ENCODE measurements at places on chromosomes 5 and 9.

DNA sequence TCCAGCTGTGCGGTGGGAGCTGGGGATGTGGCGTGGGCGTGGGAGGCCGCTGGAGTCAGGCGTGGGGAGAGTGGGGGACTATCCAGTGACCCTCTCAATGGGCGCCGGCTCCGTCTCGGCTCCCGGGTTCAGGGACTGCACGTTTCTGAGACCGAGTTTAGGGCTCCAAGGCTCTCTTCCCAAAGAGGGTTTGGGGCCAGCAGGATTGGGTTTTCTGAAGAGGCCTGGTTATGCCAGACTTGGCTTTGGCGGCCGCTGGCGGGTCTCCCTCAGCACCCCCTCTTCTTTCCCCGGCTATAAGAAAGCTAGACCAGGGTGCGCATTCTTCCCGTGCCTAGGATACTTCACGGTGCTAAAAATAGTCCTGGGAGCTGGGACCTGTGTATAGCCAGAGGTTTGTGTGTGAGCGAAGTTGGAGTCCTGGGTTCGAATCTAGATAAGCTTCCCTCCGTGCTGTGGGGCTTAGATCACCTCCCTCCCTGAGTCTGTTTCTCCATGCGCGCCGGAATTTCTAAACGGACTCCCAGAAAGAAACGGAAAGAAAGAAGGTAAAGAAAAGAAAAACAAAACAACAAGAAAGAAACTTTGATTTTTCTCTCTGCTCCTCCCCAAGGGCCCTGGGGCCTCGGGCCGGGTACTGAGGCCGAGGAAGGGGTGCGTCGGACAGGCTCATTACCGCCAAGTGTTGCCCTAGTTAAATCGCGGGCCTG, 5.0 kb downstream of the HAND1 start:
- no peak overlapping the region for H3K27ac ChIP-seq
- peaks cover 54% of the 10 kb centered on the region for H3K27me3 ChIP-seq
- no peaks in the 10 kb centered on the region for H3K36me3 ChIP-seq
- peak overlapping the region; percentile 20 for H3K4me3 ChIP-seq

DNA sequence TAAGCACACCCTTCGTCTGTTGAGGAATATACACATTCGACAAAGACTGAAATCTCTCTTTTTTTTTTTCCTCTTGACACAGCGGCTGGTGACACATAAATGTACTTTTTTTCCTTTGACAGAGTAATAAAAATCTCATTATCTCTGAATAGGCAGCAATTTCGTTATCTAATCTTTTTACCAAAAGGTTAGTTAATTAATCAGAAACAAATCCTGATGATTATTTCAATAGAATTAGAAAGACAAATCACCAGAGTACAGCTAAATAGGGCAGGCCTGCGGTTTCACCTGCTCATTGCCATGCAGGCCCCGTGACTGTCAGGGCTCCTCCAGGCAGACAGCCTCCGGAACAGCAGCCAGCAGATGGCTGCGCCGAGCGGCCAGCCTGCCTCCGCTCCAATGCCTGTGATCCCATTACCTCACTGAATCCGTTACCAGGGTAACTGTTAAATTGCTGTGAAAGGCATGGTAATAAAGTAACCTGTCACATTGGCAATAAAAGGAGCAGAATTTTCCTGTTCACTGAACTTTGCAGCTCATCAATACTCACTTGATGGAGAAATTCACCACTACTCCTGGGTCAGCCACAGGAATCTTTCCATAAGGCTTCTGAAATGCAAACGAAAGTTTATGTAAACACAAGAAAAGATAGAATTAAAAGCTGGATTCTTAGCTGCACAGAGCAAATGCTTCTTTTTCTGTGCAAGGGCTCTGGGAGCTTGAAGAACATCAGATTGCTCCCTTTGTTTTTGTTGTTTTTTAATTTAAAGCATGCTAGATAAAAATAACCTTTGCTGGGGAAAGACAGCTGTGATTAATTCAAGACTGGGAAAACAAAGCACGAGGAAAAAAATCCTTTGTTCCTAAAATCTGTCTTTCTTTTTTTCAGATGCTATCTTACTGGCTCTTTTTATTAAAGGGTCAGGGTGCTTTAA, 666.4 kb upstream of the ZNF608 start:
- no peaks in the 10 kb centered on the region for H3K27me3 ChIP-seq
- H3K4me1 ChIP-seq, result peaks cover 50% of the 10 kb centered on the region
- no peaks in the 10 kb centered on the region for H3K36me3 ChIP-seq
- H3K4me3 ChIP-seq, result peak overlapping the region; percentile 64

DNA sequence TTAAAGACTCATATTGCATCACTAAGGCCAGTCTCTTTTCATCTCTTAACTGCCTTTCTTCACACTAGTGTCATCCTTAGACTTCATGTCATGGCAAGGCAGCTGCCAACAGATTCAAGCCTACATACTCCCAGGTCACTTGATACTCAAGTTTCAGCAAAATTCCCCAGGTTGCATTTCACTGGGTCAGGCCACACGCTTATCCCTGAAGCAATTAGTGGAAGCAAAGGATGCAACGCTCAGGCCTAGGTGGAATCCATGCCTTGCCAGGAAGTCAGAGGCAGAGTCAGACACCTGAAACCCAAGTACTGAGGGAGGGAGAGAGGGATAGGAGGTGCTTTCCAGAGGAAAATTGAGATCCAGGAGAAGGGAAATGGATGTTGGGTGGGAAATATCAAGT, 28.9 kb downstream of the YIPF5 start:
- no peaks in the 10 kb centered on the region for H3K4me1 ChIP-seq
- no peaks in the 10 kb centered on the region for H3K27me3 ChIP-seq
- no peaks in the 10 kb centered on the region for H3K36me3 ChIP-seq
- H3K27ac ChIP-seq, result no peak overlapping the region
- DNase-seq, result no peak
- no peak overlapping the region for H3K4me3 ChIP-seq

GRCh38 chr5:134079748-134080581, 34.5 kb upstream of the TCF7 start:
- no peak overlapping the region for H3K27ac ChIP-seq
- no peak overlapping the region for H3K4me3 ChIP-seq
- no peak for DNase-seq
- no peaks in the 10 kb centered on the region for H3K4me1 ChIP-seq
- H3K36me3 ChIP-seq, result no peaks in the 10 kb centered on the region

GRCh38 chr5:2109566-2109965, 226.8 kb upstream of the IRX4 start:
- no peak overlapping the region for H3K4me3 ChIP-seq
- no peak overlapping the region for H3K27ac ChIP-seq
- no peak for DNase-seq
- no peaks in the 10 kb centered on the region for H3K36me3 ChIP-seq
- no peaks in the 10 kb centered on the region for H3K27me3 ChIP-seq
- H3K4me1 ChIP-seq, result no peaks in the 10 kb centered on the region

DNA sequence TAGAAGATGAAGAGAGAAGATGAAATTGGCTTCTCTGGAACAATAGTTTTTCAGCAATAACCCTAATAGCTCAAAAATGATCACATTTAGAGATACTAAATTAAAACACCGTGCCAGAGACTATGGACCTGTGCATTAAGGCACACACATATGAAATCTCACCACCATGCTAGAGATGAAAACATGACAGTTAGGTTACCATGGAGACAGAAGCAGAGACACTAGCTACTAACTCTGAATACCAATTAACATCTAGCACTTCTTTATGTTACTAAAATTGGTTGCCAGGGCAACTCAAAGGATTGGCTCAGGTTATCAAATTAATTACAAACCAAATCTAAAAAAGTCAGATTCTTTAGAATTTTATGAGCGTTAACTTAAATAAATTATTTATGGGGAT, 337.7 kb downstream of the PLK2 start:
- H3K4me3 ChIP-seq, result no peak overlapping the region
- no peaks in the 10 kb centered on the region for H3K36me3 ChIP-seq
- H3K27ac ChIP-seq, result no peak overlapping the region
- no peak for DNase-seq
- no peaks in the 10 kb centered on the region for H3K27me3 ChIP-seq

GRCh38 chr9:112764837-112765236, 14.3 kb downstream of the SNX30 start:
- no peak overlapping the region for H3K4me3 ChIP-seq
- H3K4me1 ChIP-seq, result no peaks in the 10 kb centered on the region
- H3K27me3 ChIP-seq, result no peaks in the 10 kb centered on the region

- H3K27ac ChIP-seq, result no peak overlapping the region
- peaks cover 5% of the 10 kb centered on the region for H3K27me3 ChIP-seq
- no peak for DNase-seq
- no peaks in the 10 kb centered on the region for H3K4me1 ChIP-seq
These were observed 45.7 kb upstream of the FANCC start for GRCh38 chr9:95363051-95363841.

DNA sequence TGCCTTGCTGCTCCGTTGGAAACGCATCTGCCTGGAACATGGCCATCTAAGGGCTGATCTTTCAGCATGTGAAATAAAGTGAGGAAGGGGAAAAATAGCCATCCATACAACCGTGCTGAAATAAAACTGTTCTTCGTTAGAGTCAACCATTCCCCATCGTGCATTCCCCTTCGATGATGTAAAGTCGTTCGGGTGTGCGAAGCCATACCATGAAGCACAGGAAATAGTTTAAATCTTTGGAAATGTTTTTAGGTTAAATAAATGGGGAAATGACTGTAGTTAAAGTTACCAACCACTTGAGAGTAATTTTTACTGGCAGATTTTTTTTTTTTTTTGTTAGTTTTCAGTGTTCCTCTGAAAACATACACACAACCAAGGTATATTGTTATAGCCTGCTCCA, 302.5 kb downstream of the SH3GL2 start:
- H3K4me3 ChIP-seq, result no peak overlapping the region
- no peaks in the 10 kb centered on the region for H3K36me3 ChIP-seq
- no peak overlapping the region for H3K27ac ChIP-seq
- H3K27me3 ChIP-seq, result no peaks in the 10 kb centered on the region
- no peak for DNase-seq
- no peaks in the 10 kb centered on the region for H3K4me1 ChIP-seq

DNA sequence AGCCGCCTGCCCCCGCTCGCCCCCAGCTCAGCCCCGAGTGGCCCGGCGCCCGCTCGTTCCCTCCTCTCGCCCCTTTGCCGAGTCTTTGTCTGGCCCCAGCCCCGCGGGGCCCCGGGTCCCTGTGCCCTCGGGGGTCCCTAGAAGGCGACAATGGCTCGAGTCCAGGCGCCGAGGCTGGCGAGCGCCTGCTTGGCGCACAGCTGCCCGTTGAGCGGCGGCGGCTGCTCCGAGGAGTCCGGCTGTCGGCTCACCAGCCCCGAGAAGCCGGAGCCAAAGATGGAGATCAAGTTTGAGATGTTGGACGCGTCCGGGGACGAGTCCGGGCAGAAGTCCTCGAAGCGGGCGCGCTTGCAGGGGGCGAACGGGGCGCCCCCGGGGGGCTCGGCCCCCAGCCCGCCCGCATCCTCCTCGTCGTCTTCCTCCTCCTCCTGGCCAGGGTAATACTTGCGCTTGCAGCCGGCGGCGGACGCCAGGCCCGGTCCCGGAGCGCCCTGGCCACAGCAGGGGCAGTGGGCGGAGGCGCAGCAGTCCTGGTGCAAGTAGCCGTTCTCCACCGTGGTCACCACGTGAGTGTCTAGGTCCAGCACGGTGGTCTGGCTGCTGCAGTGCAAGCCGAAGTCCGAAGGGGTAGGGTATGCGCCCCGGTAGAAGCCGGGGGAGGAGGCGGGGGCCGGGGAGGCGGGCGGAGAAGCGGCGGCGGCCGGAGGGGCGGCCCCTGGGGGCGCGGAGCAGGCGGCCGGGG, 1.2 kb downstream of the IER5L start:
- no peaks in the 10 kb centered on the region for H3K27me3 ChIP-seq
- no peaks in the 10 kb centered on the region for H3K36me3 ChIP-seq
- peak overlapping the region; percentile 98 for H3K4me3 ChIP-seq
- DNase-seq, result no peak
- peak overlapping the region; percentile 96 for H3K27ac ChIP-seq

- no peaks in the 10 kb centered on the region for H3K27me3 ChIP-seq
- peaks cover 10% of the 10 kb centered on the region for H3K4me1 ChIP-seq
- no peak for DNase-seq
- H3K27ac ChIP-seq, result no peak overlapping the region
These were observed 56.1 kb downstream of the GRIA1 start for GRCh38 chr5:153546566-153546965.

GRCh38 chr9:994005-994404, 17.6 kb downstream of the DMRT3 start:
- H3K27ac ChIP-seq, result no peak overlapping the region
- peaks cover 6% of the 10 kb centered on the region for H3K4me1 ChIP-seq
- H3K27me3 ChIP-seq, result no peaks in the 10 kb centered on the region
- H3K36me3 ChIP-seq, result no peaks in the 10 kb centered on the region
- no peak overlapping the region for H3K4me3 ChIP-seq

- H3K36me3 ChIP-seq, result no peaks in the 10 kb centered on the region
- no peak overlapping the region for H3K4me3 ChIP-seq
- H3K4me1 ChIP-seq, result peaks cover 5% of the 10 kb centered on the region
- DNase-seq, result no peak
- no peaks in the 10 kb centered on the region for H3K27me3 ChIP-seq
These were observed 151.0 kb downstream of the C5orf15 start for GRCh38 chr5:133817456-133817855.

GRCh38 chr5:78103232-78103918, 191.1 kb downstream of the AP3B1 start:
- H3K27me3 ChIP-seq, result no peaks in the 10 kb centered on the region
- H3K36me3 ChIP-seq, result peaks cover 3% of the 10 kb centered on the region
- no peak overlapping the region for H3K27ac ChIP-seq
- no peaks in the 10 kb centered on the region for H3K4me1 ChIP-seq

DNA sequence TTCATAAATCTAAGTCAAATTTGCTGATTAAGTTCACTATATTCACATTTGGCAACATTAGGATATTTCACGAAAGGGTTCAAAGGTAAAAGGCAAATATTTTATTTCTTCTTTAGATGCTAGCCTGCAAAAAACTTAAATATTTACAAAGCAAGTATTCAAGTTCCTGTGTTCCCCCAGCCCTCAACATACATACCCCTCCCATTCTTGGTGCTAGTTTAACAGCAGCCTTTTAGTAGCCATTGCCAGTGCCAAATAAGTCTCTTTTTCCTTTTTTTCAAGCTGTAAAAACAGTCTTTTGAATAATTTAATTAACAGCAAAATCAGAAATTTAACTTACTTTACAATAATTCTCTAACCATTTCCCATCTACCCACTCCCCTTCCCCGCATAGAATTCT, 288.5 kb upstream of the TMEM161B start:
- no peaks in the 10 kb centered on the region for H3K27me3 ChIP-seq
- no peaks in the 10 kb centered on the region for H3K4me1 ChIP-seq
- no peak overlapping the region for H3K27ac ChIP-seq
- no peak overlapping the region for H3K4me3 ChIP-seq
- no peak for DNase-seq

DNA sequence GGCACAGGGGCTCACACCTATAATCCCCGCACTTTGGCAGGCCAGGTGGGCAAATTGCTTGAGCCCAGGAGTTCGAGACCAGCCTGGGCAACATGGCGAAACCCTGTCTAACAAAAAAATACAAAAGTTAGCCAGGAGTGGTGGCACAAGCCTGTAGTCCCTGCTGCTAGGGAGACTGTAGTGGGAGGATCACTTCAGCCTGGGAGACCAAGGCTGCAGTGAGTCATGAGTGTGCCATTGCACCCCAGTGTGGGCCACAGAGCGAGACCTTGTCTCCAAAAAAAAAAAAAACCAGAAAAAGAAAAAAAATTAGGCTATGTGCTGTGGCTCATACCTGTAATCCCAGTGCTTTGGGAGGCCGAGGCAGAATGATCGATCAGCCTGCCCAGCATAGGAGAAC, 58.5 kb upstream of the EIF4EBP3 start:
- H3K27ac ChIP-seq, result no peak overlapping the region
- no peaks in the 10 kb centered on the region for H3K4me1 ChIP-seq
- H3K36me3 ChIP-seq, result peaks cover 21% of the 10 kb centered on the region
- H3K27me3 ChIP-seq, result no peaks in the 10 kb centered on the region
- no peak overlapping the region for H3K4me3 ChIP-seq

GRCh38 chr9:88799541-88800328, 191.5 kb upstream of the S1PR3 start:
- H3K4me3 ChIP-seq, result no peak overlapping the region
- no peak for DNase-seq
- no peaks in the 10 kb centered on the region for H3K4me1 ChIP-seq
- H3K36me3 ChIP-seq, result no peaks in the 10 kb centered on the region
